ENCODE measurements at places on chromosomes 1 and 21. TPM values are rescaled to one million over a fixed set of nuclear protein-coding genes. Genes with fewer than 3 reads are reported as not detected.

GRCh38 chr21:15437883-15438282, 291.9 kb upstream of the USP25 start:
- no peak for DNase-seq

- no peak for DNase-seq
Measured at GRCh38 chr1:82731216-82731615, 930.5 kb downstream of the ADGRL2 start.

DNA sequence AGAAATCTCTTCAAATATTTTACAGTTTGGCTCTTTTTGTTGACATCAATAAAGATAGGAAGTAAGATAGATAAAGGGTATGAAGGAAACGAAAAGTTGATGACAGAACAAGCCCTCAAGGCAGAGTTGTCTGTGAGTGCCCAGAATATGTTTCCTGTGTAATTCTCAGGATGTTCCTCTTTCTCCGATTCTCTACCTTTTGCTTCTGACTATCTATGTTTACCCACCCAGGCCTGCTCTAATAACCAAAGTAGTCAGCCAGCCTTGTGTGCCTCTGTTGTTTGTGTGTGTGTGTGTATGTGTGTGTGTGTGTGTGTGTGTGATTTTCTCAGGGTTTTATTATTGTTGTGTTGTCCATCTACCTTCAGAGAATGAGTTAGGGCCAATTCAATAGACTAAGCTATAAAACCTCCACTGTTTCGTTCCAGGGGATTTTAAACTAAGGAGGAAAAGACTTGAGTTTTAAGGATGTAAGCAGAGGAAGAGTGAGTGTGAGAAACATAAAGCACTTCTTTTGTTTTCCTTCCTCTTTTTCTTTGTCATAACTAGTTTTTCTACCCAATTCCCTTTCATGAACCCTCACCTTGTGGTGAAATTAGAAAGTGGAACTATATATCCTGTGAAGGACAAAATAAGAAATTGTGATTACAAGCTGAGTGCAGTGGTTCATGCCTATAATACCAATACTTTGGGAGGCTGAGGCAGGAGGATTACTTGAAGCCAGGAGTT, 627.4 kb upstream of the NR5A2 start:
- no peak for DNase-seq

DNA sequence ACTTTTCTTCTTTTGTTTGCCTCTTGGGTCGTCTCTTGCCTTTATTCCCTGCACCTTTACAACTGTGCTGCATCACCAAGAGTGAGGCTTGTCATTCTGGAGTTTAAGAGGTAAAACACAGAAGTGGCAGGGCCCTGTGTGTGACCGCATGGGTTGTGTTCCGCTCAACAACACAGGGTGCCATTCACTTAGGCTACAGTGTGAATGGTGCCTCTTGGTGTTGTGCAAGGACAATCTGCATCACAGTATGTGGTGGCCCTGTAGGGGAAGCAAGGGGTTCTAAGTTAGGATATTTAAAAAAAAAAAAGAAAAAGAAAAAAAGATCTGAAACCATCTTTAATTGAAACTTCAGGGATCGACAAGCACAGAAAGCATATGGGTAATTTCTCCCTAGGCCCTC, 38.2 kb downstream of the BRINP2 start:
- no peak for DNase-seq

GRCh38 chr1:230212405-230212936, 145.4 kb downstream of the GALNT2 start:
- no peak for DNase-seq

- DNase-seq: no peak
Measured at GRCh38 chr1:192474080-192474683, 101.4 kb upstream of the RGS1 start.

DNA sequence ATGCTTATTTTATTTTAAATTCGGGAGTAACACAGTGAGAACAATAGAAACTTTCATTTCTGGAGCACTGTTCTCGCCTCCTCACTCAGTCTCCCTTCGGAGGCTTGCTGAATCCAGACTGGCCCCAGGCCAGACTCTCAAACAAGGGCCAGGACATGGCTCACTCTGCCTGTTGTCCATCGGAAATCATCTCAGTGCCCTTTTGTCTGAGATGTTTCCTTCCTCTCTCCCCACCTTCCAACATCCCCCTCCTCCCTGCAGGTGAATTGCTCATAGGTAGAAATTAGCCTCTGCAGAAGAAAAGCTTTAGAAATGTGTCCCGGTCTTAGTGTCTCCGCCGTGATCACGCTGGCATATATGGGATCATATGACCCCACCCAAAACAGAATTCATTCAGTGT, 55.2 kb downstream of the ERG start:
- DNase-seq: no peak

The FAM78B gene
- 1.1 TPM for total RNA-seq

The GNAT2 gene
- not detected for total RNA-seq

All from urinary bladder (tissue), 4 donors.